ENCODE measurements at places on chromosomes 12 and 14.

- DNase-seq: no peak
Observed at GRCh38 chr14:87952307-87953094, 40.5 kb downstream of the GALC start.

DNA sequence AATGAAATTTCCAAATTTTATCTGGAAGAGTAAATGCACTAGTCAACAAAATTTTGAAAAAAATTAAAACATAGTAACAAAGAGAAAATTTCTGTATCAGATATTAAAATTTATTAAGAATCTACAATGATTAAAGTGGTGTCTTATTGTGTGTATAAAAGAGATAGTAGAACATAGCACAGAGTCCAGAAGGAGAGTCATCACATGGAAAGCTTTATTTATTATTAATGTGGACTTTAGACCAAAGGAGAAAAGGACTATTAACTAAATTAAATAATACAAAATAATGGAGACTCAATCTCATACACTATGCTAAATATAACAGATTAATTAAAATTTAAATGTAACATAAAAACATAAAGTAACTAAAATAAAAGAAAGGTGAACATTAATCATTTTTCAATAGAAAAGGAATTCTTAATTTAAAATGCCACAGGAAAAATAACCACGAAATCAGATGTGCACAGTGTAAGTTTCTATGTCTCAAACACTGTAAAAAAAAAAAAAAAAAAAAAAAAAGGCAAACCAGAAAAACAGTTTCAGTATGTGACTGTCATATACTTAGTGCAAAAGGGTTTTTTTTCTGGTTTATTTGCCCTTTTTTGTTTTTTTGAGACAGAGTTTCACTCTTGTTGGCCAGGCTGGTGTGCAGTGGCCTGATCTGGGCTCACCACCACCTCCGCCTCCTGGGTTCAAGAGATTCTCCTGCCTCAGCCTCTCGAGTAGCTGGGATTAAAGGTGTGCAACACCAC lies 95.4 kb downstream of the MYF5 start:
- DNase-seq: no peak

DNA sequence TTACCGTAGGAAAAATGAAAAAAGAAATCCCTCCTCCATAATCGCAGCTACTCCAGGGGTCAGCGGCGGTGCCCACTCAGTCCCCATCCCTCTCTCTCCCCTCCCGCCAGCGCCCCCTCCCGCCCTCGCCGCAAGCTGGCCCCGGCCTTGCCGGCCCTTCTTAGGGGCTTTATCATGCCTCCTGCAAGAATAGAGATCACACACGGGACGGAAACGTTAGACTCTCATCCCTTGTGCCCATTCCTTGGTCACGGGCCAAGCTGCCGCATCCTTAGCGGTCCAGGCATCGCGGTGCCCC lies 692 bp upstream of the COX14 start:
- DNase-seq: no peak

DNA sequence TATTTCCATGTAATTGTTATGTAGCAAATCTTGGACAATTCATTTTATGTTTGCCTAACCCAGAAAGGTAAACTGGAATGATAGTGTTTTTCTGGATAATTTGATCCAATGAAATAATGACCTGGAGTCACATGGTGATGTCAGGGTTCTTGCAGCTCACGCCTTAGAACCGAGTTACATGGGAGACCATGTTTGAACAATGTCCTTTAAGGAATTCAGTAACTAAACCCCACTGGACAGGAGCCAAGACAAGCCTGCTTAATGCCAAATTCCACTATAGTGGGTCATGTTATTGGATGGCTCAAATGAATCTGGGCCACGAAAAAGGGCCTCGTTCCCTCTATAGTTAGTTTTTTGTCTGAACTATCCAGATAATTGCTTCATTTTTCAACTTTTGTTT lies 255.8 kb upstream of the HMGA2 start:
- no peak for DNase-seq

DNA sequence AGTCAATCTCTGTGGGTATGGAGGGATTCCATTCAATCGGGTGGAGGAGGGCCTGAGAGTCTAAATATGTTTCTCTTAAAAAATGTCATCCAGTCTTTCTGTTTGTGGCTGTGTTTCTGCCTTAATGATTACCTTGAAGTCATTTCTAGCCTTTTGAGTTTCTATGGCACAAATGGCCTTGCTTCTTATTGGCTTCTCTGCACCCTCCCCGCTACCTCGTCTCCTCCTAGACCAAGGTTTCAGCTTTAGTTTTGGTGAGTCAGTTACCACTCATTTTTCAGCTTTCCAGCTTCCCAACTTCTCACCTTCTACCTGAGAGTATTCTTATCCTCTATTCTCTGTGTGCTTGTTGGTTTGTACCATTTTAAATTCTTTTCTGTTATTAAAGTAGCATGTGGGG lies 159.2 kb downstream of the SYNE2 start:
- DNase-seq: no peak

- DNase-seq: no peak
Observed at GRCh38 chr12:48422060-48422459, 50.3 kb upstream of the ANP32D start.

DNA sequence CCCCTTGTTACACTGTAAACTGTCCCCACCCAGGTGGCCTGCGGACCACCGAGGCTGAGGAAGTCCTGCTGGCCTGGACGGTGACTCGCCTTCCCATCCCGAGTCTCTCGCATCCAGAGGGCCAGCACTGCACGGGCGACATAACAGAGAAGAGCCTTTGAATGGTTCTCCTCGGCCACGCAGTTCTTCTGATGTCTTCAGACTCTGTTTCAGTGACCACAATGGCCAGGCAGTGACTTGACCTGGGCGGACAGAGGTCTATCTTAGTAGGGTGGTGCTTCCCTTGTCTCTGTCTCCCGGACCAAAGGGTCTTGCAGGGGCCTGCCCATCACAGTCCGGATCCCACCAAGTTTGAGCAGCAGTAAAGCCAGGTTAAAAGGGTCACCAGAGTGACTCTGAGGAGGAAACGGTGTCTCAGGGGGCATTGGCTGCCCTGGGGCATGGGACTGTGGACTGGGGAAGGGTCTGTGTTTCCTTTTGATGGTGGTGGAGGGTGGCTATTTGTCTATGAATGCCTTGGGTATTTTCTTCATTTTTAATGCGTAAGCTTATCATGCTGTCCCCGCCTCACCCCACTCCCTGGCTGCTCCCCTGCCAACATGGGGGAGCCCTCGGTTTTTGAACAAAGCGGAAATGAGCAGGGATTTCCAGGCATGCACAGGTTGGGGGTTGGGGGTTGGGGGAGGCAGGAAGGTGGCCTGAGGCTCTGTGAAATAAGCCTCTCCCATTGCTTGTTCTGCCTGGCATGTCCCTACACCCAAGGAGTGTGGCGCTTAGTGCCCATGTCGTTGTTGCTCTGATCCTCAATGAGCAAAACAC lies 10.3 kb downstream of the KRT85 start:
- DNase-seq: no peak

- DNase-seq: no peak
Observed at GRCh38 chr12:7161811-7162210, 27.7 kb upstream of the PEX5 start.

DNA sequence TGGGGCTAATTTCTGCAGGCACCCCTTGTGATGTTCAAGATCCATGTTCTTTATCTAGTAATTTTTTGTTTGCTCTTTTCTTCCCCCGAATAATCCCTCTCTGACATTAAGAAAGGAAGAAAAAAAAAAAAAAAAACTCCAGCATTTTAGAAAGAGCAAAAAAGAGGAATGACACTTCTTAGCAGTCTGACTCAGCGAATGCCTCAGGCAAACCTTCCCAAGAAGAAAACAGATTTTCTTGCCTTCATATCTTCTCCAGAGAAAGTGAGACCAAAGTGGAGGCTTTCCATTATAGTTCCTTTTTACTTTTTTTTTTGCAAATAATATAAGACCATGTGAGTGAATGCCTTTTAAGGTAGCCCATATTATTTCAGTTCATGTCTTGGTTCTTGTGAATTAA lies 479.0 kb upstream of the SYT1 start:
- DNase-seq: no peak

DNA sequence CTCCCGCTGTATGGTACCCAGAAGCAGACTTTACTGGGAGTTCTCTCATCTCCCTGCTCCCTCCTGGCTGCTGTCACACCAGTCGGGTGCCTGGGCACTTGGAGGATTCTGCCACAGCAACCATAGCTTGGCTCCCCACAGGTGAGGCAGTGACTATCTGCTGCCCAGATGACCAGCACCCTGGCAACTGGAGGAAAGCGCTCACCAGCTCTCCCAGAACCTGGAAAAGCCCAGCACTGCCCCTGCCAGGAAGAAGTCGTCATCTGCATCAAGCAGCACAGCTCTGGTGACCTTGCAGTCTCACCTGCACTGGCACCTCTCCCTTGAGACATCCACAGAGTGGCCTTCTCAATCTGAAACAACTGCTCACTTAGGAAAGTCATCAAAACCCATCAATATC lies 31.9 kb upstream of the TC2N start:
- no peak for DNase-seq

DNA sequence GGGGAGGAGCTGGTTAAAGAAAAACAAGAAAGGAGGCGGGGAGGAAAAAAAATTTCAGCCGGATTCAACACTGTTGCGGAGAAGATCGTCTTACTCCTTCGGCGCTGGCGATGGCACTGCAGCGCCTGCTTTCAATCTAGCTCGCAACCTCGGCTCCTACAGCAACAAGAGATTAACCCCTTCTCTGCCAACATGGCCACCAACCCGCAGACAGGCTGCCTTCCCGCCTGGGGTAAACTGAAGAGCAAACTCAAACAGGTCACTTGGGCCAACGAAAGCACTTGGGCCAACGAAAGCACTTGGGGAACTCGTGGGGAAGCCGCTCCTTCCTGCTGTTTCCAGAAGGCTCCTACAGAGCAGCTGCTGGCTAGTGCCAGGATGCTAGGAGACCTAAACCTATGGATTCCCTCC lies 73.7 kb downstream of the CIT start:
- DNase-seq: no peak

GRCh38 chr12:19964549-19964948 lies 403.8 kb upstream of the PDE3A start:
- DNase-seq: no peak

DNA sequence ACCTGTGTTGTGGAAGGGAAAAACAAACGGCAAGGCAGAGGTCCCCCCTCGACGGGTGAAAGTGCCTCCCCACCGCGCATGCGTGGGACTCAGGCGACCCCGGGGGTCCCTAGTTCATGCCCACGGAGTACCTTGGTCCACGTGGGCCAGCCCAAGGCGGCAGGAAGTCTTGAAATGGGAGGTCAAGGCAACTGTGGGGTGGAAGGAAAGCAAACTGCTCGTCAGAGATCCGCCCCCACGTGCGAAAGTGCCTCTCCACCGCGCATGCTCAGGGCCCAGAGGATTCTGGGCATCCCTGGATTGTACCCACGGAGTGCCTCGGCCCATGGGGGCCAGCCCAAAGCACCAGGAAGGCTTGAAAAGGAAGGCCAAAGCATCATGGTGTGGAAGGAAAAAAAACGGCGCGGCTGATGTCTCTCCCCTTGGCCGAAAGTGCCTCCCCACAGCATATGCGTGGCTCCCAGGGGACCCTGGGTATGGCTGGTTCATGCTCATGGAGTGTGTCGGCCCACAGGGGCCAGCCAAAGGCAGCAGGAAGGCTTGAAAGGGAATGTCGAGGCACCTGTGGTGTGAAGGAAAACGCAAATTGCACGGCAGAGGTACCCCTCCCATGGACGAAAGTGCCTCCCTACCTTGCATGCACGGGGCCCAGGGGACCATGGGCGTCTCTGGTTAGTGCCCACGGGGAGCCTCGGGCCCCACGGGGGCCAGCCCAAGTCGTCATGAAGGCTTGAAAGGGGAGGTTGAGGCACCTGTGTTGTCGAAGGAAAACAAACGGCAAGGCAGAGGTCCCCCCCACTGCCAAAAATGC lies 369.7 kb downstream of the ALG10 start:
- DNase-seq: no peak

DNA sequence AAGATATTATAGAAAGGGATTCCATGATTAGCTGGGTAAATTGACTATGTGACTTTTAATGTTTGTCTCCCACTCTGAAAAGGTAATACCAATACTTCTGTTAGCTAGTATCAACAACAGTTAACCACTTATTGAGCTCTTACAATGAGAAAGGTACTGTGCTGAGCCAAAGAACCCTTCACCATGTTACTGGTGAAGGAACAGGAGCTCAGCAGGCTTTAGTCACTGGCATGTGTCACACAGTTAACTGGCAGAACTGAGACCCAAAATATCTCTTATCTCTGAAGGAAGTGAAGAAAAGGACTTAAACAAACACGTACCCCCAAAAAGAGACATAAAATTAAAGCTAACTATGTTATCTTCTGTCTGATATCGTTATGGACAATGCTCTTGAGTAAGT lies 170.6 kb downstream of the MED13L start:
- DNase-seq: no peak

GRCh38 chr12:15472036-15472435 lies 149.7 kb downstream of the PTPRO start:
- no peak for DNase-seq

- DNase-seq: no peak
Observed at GRCh38 chr12:14907953-14908352, 22.3 kb upstream of the MGP start.

- DNase-seq: no peak
Observed at GRCh38 chr12:132340266-132341035, 11.1 kb upstream of the GALNT9 start.

DNA sequence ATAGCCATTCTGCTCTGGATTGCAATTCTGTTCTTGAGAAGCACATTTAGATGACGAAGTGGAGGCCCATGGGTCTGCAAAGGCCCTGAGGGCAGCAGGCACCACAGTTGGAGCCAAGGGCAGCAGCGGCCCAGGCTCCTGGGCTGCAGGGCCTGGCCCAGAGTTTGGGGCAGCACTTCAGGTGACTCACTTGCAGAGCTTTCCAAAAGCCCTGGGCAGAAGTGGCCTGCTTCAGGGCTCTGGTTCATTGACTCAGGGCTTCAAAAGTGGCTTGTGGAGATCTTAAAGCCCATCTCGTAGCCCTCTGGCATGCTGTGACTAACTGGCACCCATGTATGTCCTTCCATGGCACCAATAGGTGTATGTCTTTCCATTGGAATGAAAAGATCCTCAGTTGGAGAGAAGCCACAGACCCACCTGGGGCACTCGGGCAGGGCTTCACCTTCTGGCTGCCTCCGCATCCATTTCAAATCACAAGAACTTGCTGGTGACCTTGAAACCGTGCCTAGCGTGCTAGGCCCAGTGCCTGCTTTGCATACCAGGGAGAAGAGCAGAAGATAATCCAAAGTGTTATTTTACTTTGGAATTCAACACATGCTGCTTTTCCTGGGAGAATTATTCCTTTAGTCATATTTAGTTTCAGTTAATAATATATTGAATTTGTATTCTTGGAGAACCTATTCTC lies 106.7 kb downstream of the PRMT8 start:
- no peak for DNase-seq

- no peak for DNase-seq
Observed at GRCh38 chr12:83843541-83843940, 1069.1 kb downstream of the SLC6A15 start.

Measured in GM13977 (cell line).